ENCODE measurements at places on chromosomes 16 and 17. TPM values are rescaled to one million over a fixed set of nuclear protein-coding genes. Genes with fewer than 3 reads are reported as not detected.

The ZPBP2 gene
- not detected for total RNA-seq

The SGCA gene
- total RNA-seq = 1.3 TPM

The HOXB1 gene
- not detected for total RNA-seq

The MYH1 gene
- not detected for total RNA-seq

The FOXL1 gene
- not detected for total RNA-seq

- no peak for DNase-seq
Measured at GRCh38 chr17:12231355-12231682, 210.6 kb downstream of the MAP2K4 start.

DNA sequence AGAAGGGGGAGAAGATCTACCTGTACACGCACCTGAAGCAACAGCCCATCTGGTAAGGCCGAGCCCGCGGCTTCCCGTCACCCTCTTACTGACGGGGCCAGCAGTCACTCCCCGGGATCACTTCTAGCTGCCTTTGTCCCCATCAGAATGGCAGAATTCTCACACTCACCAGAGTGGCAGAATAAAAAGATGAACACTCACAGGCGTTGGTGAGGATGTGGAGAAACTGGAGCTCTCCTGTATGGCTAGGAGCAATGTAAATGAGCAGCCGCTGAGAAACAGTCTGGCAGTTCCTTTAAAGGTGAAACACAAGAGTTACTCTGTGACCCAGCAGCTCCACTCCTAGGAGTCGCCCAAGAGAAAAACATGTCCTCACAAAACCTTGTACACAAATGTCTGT lies 33.3 kb downstream of the CIBAR2 start:
- no peak for DNase-seq

- no peak for DNase-seq
Measured at GRCh38 chr16:65672960-65673359, 551.1 kb upstream of the CDH11 start.

GRCh38 chr17:78793968-78794367 lies 11.9 kb upstream of the CYTH1 start:
- no peak for DNase-seq

GRCh38 chr17:33967608-33968349 lies 287.3 kb upstream of the CCL2 start:
- no peak for DNase-seq

DNA sequence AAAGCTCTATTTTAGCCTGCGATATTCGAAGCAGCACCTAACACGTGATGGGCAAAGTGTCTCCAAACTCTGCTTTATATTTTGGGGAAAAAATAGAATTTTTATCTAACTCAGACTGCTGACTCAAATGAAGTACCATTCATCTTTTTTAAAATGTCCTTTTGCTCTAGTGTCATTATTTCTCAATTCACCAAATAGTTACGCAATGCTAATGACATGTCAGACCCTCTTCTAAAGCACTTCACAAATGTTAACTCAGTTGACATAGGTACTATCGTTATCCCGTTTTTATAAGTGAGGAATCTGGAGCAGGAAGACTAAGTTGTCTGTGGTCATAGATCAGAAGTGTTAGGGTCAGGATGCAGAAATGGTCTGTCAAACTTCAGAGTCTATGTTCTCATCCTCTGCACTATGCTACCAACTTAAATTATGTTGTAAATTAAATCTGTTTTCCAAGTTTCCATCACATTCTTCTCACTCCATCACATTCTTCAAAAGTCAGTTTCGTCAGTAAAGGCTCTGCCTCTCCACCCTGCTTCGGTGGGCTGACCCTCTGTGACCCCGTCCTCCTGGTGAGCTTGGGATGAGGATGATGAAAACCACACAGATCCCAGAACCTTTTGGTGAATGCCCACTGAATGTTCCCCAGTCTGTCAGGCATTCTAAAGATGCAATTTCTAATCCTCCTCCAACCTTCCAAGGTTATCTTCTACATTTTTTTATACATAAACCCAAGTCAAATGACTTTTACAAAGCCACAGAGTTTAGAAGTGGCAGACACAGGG lies 102.8 kb downstream of the ADAMTS18 start:
- no peak for DNase-seq

DNA sequence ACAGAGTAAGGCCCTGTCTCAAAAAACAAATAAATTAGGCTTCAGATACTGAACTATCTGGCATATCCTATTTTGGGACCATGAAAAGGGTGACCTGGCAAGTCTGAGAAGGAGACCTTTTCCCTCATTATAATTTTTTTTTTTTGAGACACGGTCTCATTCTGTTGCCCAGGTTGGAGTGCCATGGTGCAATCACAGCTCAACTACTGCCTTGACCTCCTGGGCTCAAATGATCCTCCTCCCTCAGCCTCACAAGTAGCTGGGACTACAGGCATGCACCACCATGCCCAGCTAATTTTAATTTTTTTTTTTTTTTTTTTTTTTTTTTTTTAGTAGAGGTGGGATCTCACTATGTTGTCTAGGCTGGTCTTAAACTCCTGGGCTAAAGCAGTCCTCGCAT lies 37.3 kb downstream of the PLCG2 start:
- DNase-seq = no peak

- DNase-seq = no peak
Measured at GRCh38 chr16:4381935-4382794, 10.5 kb downstream of the VASN start.

DNA sequence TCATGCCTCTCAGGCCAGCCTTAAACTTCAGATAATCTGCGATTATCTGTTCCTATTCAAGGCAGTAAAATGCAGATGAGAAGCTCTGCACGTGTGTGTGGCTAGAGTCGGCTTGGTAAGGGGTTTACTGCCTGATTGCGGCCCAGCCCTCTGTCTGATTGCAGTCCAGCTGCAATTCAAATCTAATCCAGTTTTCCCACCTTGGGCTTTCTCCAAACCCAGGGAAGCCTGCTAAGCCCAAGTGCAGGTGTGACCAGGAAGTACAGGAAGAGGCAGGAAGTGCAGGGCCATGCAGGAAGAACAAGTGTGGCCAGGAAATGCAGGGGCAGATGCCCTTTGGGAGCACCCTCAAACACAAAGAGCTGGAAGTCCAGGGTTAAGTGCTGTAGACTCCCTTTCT lies 314.9 kb downstream of the CEP112 start:
- DNase-seq = no peak

DNA sequence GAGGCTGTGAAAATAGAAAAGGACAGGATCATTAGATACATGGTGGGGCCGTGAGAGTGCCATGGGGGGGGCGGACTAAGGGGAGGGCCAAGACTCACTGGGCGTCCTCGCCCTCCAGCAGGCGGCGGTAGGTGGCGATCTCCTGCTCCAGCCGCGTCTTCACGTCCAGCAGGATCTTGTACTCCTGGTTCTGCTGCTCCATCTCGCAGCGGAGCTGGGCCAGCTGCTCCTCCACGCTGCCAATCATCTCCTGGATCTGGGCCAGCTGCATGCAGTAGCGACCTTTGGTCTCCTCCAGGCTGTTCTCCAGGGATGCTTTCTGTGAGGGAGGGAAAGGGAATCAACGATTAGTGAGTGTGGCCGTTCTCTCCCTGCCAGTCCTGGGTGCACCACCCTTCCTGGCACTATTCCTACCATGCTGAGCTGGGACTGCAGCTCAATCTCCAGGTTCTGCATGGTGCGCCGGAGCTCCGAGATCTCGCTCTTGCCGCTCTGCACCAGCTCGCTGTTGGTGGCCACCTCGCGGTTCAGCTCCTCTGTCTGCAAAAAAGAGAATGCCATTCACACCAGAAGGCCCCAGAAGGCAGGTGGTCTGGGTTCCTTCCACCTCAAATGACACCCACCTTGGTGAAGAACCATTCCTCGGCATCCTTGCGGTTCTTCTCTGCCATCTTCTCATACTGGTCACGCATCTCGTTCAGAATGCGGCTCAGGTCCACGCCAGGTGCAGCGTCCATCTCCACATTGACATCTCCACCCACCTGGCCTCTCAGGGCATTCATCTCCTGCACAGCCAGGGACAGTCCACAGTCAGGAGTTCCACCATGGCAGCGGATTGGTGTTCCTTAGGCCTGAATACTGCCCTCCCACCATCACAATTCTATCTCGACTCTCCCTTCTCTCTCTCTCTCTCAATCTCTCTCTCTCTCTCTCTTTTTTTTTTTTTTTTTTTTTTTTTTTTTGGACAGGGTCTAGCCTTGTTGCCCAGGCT lies 3.3 kb downstream of the KRT14 start:
- DNase-seq = no peak
